Neural crest cell (in vitro differentiated cells): ENCODE measurements at places on chromosomes 5 and 9. TPM values are rescaled to one million over a fixed set of nuclear protein-coding genes. Genes with fewer than 3 reads are reported as not detected.
A peak's percentile ranks its signal among the peaks of the same experiment; 100 is the strongest.

DNA sequence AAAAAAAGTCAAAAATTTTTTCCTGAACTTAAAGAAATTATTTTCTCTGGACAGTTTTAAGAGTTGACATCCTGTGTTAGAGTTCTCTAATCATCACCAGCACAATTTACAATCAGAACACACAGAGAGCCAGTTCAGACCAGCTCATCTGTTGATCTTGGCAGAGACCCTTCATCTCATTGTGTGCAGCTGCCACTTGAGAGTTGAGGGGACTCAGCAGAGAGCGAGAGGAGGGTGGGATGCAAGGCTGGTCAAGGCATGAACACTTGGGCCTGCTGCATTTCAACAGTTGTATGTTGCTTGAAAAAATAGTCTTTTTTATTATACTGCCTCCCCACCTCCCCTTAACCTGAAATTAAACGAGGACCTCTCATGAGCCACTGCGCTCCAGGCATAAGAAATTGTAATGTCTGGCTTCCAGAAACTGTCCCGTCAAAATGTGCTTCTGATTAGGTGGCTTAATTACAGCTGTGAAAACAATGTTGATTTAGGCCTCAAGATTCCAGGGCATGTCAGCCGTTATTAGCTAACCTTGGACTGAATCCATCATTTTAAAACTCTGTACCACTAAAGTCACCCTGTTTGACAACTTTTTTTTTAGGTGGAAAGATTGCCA, 383.6 kb downstream of the CCDC171 start:
- no peak for DNase-seq

GRCh38 chr5:156914371-156914737, 48.7 kb downstream of the TIMD4 start:
- DNase-seq, result no peak

DNA sequence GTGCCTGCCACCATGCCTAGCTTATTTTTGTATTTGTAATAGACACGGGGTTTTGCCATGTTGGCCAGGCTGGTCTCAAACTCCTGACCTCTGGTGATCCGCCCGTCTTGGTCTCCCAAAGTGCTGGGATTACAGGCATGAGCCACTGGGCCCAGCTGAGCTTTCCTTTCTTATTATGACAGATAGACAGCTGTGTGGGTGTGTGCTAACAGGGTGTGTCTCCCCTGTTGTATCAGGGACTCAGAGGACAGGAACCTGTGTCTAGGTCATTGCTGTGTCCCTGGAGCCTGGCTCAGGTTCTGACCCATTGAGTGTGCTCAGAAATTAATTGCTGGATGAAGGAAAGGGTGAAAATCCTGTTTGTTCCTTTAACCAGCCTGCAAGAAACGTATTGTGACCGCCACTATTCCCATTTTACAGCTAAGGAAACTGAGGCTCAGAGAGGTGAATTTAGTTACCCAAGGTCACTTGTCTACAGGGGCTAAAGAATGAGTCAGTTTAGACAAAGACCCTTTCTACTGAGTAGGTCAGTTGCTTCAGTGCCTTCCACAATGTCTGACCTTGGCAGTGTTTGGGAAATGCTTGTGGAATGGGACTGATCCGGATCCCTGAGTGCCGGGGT, 16.8 kb downstream of the NCS1 start:
- DNase-seq, result no peak

TSLP gene
- not detected in 2 replicates for total RNA-seq

NMUR2 gene
- total RNA-seq, result 0.23 TPM in 1 of 2 replicates, not detected in the other

DNA sequence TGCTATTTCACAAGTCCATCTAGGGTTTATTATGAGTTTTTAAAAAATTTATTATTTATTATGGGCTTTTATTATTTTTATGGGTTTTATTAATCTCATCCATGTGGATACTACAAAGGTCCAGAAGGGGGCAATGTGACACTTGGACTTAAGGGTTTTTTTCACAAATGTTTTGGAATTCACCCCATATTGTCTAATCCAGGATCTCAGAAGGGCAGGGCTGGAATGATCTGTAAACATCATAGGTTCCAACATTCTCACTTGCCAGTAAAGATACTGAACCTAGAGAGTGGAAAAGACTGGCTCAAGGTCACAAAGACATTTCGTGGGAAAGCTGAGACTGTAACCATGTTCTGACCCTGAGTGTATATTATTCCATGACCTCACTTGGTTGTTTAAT, 35.6 kb downstream of the NIM1K start:
- DNase-seq, result no peak

- no peak for DNase-seq
Observed at GRCh38 chr5:14337593-14337992, 194.5 kb downstream of the TRIO start.

NOXA1 gene
- total RNA-seq, result 0.89 and 0.98 TPM in 2 replicates

GRCh38 chr9:126158588-126159429, 167.8 kb upstream of the MVB12B start:
- no peak for DNase-seq

CENPH gene
- total RNA-seq, result 56.1 and 59.8 TPM in 2 replicates

DNA sequence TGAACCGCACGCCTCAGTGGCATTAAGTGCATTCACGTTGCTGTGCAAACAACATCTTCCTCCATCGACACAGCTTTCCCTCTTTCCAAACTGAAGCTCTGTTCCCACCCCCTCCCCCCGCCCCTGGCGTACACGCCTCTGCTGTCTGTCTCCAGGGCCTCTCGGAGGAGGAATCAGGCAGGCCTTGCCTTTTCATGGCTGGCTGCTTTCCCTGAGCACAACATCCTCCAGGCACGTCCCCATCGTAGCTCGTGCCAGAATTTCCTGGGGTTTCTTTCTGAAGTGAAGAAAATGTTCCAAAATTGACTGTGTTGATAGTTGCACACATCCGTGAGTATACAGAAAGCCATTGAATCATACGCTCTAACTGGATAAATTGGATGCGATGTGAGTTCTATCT, 22.3 kb upstream of the TMEM250 start:
- no peak for DNase-seq

GRCh38 chr9:131323629-131324028, 34.1 kb downstream of the PLPP7 start:
- no peak for DNase-seq

- DNase-seq, result no peak
Observed at GRCh38 chr9:21833090-21833801, 30.8 kb downstream of the MTAP start.

PCDHB11 gene
- 2.7 and 3.6 TPM in 2 replicates for total RNA-seq

DNA sequence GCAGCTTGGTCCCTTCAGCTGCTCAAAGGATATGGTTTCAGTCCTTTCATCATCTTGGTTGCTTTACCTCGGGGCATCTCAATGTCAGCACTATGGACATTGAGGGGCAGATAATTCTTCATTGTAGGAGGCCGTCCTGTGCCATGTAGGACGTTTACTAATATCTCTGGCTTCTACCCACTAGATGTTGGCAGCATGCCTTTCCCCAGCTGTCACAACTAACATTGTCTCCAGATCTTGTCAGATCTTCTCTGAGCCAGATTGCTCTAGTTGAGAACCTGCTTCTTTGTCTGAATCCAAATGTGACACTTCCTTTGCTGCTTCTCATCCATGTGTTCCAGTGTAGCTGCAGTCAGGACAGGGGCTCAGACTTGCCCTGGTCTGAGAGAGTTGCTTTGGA, 10.3 kb downstream of the PTPA start:
- DNase-seq, result no peak

DNA sequence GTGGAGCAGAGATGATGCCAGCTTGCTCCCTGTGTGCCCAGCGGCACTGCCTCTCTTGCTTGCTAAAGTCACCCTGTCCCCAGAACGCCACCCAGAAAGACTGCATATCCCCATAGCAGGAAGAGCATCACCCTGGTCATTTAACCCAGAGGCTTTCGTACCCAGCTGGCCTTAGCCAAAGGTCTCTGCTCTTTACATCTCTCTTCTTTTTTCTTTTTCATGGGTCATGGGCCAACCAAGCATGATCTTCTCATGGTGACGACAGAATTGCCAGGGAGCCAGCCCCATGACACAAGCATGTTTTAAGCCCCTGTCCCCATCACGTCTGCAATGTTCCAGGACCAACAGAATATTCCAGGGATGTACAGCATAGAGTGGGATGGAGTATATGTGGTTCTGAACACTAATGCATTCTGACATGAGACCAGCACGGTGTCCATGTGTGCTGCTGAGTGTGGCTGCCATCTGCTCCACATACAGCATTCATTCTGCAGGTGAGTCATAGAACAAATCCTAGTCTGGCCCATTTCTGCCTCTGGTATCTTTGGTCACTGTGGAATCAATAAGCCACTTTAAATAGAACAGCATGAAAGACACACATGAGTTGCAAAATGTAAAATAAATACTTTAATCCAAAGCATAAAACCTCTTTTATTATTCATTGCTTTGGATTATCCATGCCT, 203.0 kb downstream of the MED10 start:
- no peak for DNase-seq

TRIM7 gene
- not detected in 2 replicates for total RNA-seq

PLAC8L1 gene
- total RNA-seq, result 1.8 and 3.3 TPM in 2 replicates

PCDHGA6 gene
- total RNA-seq, result 0.49 and 0.52 TPM in 2 replicates

- DNase-seq, result no peak
Observed at GRCh38 chr9:137026828-137027227, 1.2 kb downstream of the ABCA2 start.

GRCh38 chr5:93580063-93580926, 724 bp downstream of the NR2F1-AS1 start:
- no peak for DNase-seq

- DNase-seq, result no peak
Observed at GRCh38 chr5:43369651-43370050, 42.5 kb downstream of the CCL28 start.

LCN9 gene
- total RNA-seq, result 0.30 and 0.66 TPM in 2 replicates

- DNase-seq, result no peak
Observed at GRCh38 chr9:121830441-121831140, 179.2 kb downstream of the DAB2IP start.

CCDC180 gene
- 6.6 and 10.1 TPM in 2 replicates for total RNA-seq

DNA sequence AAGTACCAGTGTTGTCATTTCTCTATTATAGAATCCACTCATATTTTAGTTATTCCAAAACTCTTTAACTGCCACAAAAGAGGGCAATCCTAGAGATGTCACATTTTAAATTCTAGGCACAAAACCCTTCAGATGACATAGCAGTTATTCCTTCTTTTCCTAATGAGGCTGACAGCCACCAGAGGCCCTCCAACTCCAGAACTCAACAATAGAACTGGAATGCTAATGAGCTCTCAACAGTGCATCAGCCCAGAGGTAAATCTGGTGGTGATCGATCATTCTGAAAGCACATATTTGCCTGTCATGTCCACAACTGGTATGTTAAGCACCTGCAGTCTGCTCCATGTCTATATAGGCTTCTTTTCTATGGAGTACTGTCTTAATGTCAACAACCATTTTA, 40.2 kb upstream of the RAB3C start:
- DNase-seq, result no peak

GRCh38 chr5:79971156-79971555, 19.9 kb downstream of the MTX3 start:
- no peak for DNase-seq

DNA sequence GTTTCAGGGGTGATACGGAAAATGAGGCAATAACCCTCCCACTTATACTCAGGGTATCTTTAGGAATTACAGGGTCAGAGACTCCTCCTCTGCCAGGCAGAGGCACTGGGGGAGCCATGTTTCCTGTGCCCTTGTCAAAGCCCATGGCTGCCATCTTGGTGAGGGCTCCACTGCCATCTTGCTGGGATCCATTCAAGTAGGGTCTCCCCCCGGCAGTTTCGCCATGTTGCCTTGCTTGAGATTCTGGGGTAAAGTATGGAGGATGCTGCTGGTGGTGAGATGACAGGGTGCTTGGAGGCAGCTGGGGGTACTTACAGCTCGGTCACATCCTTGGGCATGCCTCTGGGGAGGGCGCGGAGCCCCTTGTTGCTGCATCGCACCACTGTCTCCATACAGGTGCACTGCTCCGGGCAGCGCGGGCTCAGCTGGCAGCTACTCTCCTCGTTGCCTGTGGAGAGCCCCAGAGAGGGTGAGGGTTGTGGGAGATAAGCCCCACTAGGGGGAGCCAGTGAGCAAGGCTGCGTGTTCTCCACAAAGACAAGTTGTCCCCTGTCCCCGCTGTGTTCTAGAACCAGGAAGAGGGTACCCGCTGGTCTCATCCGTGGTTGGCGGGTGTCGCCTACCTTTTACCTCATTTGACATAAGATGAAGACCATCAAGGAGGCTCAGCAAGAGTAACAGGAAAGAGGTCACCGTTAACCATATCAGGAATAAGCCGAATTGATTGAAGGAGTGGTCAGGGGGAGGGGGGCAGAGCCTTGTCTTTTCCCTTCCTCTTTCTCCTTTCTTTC, 169.0 kb upstream of the PANK3 start:
- peak; percentile 63 for DNase-seq

LAMC3 gene
- total RNA-seq, result 2.8 and 4.0 TPM in 2 replicates

SLC6A18 gene
- total RNA-seq, result not detected in 2 replicates

- DNase-seq, result no peak
Observed at GRCh38 chr5:100840370-100840769, 62.7 kb downstream of the ST8SIA4 start.

GRCh38 chr5:141547921-141548320, 59.0 kb downstream of the PCDHGC5 start:
- no peak for DNase-seq

DNA sequence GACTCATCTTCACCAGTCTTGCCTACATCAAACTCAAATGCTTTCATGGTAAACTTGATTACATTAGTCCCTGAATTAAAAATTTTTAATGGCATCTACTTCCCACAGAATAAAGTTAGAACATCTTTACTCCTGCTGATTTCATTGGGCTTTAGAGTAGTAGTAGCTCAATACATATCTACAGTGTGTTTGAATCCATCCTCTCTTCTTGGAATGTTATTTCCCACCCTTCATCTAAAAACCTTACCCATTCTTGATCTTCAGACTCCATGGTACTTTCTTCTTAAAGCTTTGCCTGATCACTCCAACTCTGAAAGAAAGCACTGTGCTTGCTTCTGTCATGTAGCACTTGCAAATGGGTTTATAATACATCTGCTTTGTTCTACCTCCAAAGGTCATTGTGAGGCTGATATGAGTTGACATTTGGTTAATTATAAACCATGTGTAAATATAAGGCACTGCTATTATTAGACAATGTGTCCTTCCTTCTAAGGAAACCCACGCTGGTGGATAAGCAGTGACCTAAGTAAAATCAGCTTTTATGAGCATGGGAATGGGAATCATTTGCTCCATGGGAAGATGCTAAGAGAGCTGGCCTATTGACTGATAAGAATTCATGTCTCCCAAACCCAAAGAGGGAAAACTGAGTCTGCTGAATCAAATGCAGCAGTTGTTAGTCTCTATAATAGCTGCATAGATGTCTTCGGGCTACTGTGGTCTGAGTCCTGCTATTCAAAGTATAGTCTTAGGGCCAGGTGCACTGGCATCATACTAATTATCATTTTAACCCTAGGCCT, 7.5 kb upstream of the PRLR start:
- DNase-seq, result no peak

- DNase-seq, result no peak
Observed at GRCh38 chr5:134736173-134736812, 2.1 kb upstream of the CAMLG start.

DNA sequence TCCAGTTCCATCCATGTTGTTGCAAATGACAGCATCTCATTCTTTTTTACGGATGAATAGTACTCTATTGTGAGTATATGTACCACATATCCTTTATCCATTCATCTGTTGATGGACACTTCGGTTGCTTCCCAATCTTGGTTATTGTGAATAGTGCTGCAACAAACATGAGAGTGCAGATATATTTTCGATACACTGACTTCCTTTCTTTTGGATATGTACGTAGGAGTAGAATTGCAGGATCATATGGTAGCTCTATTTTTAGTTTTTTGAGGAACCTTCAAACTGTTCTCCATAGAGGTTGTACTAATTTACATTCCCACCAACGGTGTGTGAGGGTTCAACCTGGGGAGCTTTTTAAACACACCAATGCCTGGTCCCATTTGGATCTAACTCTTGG, 22.3 kb downstream of the GALNT12 start:
- DNase-seq, result no peak

UBAC1 gene
- total RNA-seq, result 49.3 and 51.9 TPM in 2 replicates

GRCh38 chr5:97820138-97820537, 637.1 kb upstream of the RIOK2 start:
- no peak for DNase-seq

ASPN gene
- not detected in 2 replicates for total RNA-seq
